ENCODE measurements at places on chromosomes 12 and 14.

GRCh38 chr12:117101953-117102799 is 3.0 kb upstream of the TESC start:
- no peak for DNase-seq

DNA sequence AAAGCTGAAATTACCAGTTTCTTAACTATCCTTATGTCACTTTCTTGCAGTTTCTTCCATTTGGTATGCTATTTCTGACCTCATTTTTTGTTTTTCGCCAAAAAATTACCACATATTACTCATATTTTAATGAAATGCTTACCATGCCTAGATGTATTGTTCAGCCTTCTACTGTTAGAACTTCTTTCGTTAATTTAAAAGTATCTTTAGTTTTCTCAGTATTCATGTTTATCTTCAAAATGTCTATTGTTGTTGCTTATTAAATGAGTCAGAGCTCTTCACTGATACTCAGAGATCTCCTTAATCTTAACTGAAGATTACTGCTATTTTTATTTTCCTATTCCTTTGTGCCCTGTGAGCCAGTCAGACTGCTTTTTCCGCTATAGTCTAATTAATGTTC is 20.5 kb downstream of the RAP1B start:
- no peak for DNase-seq

DNA sequence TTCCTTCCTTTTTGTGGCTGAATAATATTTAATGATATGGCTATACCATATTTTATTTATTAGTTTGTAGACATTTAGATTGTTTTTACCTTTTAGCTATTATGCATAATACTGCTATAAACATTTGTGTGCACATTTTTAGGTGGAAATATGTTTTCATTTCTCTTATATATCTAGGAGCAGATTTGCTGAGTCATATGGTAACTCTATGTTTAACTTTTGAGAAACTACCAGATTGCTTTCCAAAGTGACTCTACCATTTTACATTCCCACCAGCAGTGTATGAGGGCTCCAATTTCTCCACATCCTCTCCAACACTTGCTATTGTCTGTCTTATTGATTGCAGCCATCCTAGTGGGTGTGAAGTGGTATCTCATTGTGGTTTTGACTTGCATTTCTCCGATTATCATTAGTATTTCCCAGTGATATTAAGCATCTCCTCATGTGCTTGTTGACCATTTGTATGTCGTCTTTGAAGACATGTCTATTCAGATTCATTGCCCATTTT is 160.2 kb downstream of the KICS2 start:
- DNase-seq, result no peak

GRCh38 chr12:79690142-79690637 is 574 bp downstream of the PAWR start:
- no peak for DNase-seq

DNA sequence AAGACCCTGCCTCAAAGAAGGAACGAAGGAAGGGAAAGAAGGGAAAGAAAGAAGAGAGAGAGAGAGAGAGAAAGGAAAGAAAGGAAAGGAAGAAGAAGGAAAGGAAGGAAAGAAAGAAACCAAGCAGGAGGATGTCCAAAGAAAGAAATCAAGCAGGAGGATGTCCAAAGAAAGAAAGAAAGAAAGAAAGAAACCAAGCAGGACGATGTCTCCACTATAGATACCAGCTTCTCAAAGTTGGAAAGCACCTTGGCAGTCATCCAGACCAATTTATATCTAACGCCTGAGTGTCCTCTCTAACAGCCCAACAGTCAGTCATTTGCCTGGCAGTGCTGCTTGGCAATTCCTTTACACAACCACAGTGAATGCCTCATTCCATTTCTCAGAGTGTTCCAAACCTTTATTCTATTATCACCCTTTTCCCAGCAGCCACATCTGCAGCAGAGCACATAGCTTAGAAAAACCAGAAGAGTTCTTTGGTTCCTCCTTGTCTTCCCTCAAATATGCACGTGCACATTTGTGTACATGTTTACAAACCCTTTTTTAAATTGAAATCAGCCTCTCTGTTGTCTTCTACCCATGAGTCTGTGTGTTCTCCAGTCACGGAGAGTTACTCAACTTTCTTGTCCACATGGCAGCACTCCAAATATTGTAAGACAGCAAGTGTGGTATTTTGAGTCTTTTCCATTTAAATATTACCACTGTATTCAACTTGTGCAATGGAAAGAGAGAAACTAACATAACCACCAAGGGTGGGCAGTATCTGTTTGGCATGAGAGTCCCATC is 138.4 kb downstream of the STXBP6 start:
- no peak for DNase-seq

- DNase-seq, result no peak
Measured at GRCh38 chr14:37669242-37669641, 73.8 kb downstream of the TTC6 start.

DNA sequence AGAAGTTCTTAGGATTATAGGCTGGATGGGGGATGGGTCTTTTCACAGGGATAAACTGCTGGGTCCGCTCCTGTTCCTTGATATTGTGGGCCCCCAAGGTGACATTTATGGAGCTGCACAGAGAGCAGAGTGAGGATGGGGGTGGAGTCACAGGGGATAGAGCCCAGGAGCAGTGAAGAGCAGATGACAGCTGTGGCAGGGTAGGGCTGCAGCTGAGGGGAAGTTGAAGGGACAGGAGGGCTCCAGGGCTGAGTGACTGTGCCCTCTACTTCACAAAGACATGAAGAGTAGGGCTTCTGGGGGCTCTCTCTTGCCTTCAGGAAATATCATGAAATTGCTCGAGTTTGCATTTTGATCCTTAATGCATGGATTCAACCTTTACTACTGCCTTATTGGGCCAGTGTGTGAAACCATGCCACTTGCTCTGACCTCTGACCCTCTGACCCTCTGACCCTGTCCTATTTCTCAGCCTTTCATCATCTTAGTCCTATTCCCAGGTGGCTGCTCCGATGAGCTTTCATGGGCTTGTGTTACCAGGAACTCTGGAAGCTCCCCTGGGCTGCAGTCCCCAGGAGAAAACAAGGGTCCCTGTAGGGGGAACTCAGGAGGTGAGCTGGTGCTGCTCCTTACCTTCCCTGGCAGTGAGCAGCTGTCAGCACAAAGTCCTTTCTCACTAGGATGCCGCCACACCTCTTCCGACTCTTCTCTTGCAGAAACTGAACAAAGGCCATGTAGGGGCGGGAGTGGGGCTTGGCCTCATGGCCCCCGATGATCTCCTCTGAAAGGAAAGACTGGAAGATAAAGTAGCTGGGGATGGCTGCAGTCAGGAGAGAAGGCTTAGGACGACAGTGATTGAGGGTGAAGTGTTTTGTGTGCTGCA is 1.6 kb downstream of the GZMH start:
- DNase-seq, result no peak

GRCh38 chr14:88750945-88751344 is 41.8 kb downstream of the EML5 start:
- no peak for DNase-seq

- no peak for DNase-seq
Measured at GRCh38 chr14:92658684-92659083, 89.7 kb downstream of the LGMN start.

DNA sequence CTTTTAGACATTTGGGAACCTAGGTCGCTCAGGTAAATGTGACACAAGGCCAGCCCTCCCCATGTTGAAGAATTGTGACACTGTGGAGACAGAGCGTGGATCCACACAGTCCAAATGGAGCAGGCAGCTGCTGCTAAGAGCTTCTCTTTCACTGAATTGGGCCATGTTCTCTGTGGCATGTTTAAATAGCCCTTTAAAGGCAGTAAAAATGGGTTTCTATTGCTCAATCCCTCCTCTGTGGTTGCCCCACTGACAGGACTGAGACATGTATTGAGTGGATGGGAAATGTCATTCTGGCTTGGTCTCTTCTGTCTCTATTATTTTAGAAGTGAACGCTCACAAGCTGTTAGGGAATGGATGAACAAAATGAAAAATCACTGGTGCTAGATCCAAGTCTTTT is 84.0 kb upstream of the PRICKLE1 start:
- DNase-seq, result no peak

- DNase-seq, result no peak
Measured at GRCh38 chr14:29037411-29037810, 270.8 kb downstream of the FOXG1 start.

GRCh38 chr12:21521541-21521940 is 4.6 kb upstream of the SPX start:
- DNase-seq, result no peak

DNA sequence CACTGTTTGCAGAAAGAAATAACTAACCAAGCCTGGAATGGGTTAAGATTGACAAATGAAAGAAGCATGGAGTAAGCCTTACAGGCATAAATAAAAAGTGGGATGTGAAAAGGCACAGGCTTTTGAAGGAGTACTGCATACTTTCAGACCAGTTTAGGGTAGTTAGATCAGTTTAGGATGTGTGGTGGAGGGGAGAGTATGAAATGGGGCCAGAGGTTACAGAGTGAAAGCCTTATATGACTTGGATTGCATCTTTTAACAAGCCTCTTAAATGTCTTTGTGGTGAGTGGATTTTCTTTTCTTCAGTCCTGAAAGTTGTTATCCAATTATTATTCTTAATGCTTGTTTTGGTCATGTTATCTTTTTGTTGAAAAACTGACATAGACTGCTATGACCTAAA is 52.2 kb upstream of the TRHDE start:
- no peak for DNase-seq

DNA sequence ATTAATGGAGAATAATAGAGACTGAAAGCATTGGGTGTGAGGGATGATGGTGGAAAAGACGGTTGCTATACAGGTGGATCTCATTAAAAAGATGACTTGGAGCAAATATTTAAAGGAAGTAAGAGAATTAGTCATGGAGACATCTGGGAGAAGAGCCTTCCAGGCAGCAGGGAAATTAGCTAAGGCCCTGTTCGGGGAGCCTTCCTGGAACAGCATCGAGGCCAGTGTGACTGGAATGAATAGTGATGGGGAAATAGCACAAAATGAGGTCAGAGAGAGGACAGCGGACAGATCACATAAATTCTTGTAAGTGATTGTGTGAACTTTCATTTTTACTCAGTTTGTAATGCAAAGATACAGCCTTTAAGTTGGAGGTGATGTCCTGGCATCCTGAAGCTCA is 842.3 kb downstream of the SLC6A15 start:
- DNase-seq, result no peak

GRCh38 chr12:71536939-71537622 is 97.5 kb downstream of the LGR5 start:
- DNase-seq, result no peak

DNA sequence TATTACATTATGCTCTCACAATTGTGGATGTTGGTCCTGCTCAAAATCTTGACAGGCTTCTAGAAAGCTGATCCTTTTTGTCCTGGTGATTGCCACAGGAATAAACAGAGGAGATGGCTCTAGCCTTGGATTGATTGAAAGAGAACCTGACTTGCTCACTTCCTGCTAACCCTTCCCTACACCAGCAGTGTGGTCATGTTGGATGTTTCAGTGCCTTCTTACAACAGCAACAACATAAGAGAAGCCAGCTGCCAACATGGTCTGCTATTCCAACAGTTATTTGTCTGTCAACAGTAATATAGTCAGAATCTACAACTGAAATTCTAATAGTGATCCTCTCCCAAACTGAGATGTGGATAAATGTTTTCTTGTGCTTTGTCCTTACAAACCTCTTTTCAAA is 311.6 kb upstream of the DIO2 start:
- DNase-seq, result no peak

DNA sequence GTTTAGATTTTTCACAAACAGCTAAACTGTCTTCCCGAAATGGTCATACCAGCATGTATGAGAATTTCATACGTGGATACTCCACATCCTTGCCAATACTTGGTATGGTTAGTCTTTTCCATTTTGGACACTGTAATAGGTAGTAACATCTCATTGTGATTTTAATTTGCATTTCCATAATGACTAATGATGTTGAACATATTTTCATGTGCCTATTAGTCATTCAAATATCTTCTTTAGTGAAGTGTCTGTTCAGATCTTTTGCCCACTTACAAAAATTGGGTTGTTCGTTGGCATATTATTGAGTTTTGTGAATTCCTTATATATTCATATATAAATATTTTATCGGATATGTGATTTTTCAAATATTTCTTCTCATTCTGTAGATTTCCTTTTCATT is 78.0 kb upstream of the GNG2 start:
- DNase-seq, result no peak

DNA sequence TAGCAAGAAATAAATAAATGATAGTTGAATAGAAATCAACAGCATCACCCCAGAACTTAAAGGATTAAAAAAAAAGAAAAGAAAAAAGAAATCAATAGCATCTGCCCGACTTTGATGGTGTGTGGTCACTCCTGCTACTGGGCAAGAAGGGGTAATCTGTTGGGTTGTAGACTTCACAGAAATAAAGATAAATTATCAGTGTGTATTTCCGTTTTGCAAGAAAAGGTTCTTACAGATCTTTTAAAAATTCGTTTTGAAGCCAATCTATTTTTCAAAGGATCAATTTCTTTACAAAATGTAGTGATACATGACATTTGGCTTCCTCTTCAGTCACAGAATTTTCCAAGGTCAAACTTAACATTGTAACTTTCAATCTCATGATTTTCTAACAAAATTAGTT is 448.9 kb upstream of the FAR2 start:
- DNase-seq, result no peak

- DNase-seq, result no peak
Measured at GRCh38 chr12:121892673-121893561, 4.3 kb downstream of the PSMD9 start.

- DNase-seq, result no peak
Measured at GRCh38 chr12:27176765-27177164, 67.3 kb upstream of the STK38L start.

DNA sequence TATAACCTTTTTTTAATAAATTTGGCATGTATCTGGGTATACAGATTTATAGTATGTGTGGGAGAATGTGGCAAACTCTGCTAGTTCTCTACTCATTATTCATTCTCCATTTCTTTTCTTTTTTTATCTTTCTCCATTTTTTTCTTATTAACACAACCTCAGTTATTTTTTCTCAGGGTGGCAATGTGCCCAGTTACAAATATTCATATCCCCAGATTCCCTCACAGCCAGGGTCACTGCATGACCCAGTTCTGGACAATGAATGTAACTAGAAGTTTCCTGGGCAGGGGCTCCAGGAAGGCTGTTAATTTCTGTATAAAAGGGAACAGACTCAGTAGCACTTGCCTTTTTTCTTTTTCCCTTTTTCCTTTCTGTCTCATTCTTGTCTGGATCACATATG is 95.6 kb downstream of the VCPKMT start:
- no peak for DNase-seq

- DNase-seq, result no peak
Measured at GRCh38 chr14:68952531-68953195, 26.4 kb downstream of the ACTN1 start.

GRCh38 chr12:97805146-97805545 is 342.5 kb downstream of the RMST start:
- no peak for DNase-seq

- DNase-seq, result no peak
Measured at GRCh38 chr12:69129564-69129963, 109.8 kb upstream of the CPSF6 start.

Measured in CD4-positive, alpha-beta T cell treated with Interferon gamma for 1 hour (primary cell).